OCI-LY7 (cell line): ENCODE measurements at places on chromosomes 7 and 10. TPM values are rescaled to one million over a fixed set of nuclear protein-coding genes. Genes with fewer than 3 reads are reported as not detected.

STEAP4 gene
- not detected in 2 replicates for total RNA-seq

TMEM130 gene
- 0.57 and 0.87 TPM in 2 replicates for total RNA-seq

CLIP2 gene
- total RNA-seq = 6.3 and 7.2 TPM in 2 replicates

HNRNPA2B1 gene
- 1,014 and 1,090 TPM in 2 replicates for total RNA-seq

STEAP1B gene
- 1.1 and 2.1 TPM in 2 replicates for total RNA-seq

PHYHIPL gene
- not detected in 2 replicates for total RNA-seq

OR2A1 gene
- total RNA-seq = not detected in 2 replicates

COL17A1 gene
- 0.15 and 0.17 TPM in 2 replicates for total RNA-seq

INTS1 gene
- total RNA-seq = 187 and 188 TPM in 2 replicates

FXYD4 gene
- not detected in 2 replicates for total RNA-seq

TPST1 gene
- total RNA-seq = 3.5 and 6.3 TPM in 2 replicates
